Right ventricle myocardium inferior (tissue), 1 donor: ENCODE measurements at places on chromosomes 11 and 22.

DNA sequence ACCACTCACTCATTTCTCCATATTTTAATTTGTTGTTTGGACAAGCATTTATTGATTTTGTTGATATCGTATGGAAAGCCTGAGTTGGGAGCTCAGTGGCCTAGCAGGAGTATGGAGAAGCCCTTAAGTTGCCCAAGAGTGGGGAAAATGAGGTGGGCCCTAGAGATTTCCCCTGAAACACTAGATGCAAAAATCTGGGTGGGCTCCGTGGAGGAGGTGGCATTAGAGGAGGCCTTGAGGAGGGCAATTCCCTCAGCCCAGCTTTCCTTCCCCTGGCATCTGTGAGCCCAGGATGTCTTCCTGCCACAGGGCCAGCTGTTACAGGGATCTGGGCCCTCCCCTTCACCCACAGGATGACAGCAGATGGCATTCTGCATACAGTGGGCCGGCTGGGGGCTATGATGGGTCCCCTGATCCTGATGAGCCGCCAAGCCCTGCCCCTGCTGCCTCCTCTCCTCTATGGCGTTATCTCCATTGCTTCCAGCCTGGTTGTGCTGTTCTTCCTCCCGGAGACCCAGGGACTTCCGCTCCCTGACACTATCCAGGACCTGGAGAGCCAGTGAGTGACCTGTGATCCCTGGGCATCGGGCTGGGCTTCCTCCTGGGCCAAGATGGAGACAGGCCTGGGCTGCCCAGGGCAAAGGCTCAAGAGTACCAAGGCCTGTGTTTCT, 21.6 kb upstream of the SLC22A12 start:
- DNase-seq: no peak

- DNase-seq: no peak
Observed at GRCh38 chr22:28909375-28909774, 26.0 kb downstream of the ZNRF3 start.

DNA sequence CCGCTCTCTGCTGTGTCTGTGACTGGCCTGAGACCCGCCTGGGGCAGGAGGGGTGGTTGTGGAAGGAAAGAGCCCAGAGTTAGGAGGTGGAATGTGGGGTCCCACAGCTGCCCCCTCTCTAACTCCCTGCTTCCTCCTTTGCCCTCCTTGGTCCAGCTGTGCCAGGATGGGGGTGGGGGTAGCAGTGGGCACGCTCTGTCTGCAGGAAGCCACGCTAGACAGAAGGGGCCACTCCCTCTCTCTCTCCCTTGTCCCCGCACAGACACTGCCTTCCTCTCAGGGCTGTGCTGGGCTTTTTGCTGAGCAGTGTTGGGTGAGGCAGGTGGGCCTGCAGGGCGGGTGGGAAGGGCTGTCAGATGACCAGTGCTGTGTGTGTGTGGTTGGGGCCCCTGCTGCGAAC, 2.0 kb upstream of the SOX10 start:
- DNase-seq: no peak

GRCh38 chr11:120952461-120953434, 71.2 kb upstream of the TBCEL start:
- peak; percentile 85 for DNase-seq

GRCh38 chr11:62546244-62546928, at the start of gene AHNAK:
AHNAK (minus strand) TSS chr11:62546806; CDS start chr11:62536098, 10,708 bp downstream.
- peak; percentile 93 for DNase-seq

DNA sequence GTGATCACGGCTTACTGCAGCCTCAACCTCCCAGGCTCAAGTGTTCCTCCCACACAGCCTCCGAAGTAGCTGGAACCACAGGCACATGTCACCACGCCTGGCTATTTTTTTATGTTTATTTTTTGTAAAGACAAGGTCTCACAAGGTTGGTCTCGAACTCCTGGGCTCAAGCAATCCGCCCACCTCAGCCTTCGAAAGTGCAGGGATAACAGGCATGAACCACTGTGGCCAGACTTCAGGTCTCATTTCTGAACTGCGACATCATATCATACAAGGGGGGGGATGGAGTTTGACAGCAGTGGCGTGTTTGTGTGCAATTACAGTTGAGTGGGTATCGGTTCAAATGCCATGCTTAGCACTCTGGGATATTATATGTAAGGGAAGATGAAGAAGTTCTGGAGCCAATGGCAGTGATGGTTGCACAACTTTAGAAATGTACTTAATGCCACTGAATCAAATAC, 6.9 kb downstream of the NAALADL1 start:
- no peak for DNase-seq

GRCh38 chr11:607020-607780, 8.6 kb downstream of the IRF7 start:
- no peak for DNase-seq

GRCh38 chr11:130124096-130124495, 35.5 kb upstream of the ST14 start:
- DNase-seq: peak; percentile 88

DNA sequence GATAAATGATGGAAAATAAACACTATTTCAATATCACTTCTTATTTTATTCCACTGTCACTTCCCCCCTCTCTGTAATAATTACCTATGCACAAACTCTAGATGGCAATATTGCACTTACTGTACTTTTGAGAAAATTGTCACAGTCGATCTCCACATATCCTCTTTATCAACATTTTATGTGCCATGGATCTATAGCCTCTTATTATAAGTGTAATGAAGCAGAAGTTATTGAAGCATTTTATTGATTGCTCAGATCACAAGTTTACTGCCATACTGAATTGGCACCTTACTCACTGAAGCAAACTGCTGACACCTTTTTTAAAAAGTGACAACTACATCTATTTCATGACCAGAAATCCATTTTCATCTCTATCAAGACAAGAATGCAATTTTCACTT, 133.4 kb downstream of the DCDC1 start:
- DNase-seq: no peak

DNA sequence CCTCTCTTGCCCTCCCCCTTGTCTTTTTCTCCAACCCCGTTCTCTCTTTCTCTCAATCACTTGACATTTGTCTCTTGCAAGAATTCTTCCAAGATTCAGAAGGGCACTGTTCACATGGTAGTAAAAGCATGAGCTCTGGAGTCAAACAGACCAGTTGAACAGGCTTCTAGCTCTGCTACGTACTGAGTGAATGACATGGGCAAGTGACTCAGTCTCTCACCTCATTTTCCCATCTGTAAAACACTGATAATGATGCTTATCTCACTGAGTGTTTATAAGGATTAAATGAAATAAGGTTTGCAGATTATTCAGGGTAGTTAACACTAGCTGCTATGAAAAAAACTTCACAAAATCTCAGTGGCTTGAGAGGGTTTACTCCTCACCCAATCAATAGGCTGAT, 5.9 kb upstream of the IL10RA start:
- DNase-seq: no peak

- DNase-seq: no peak
Observed at GRCh38 chr11:119803726-119804294, 74.8 kb upstream of the NECTIN1 start.

DNA sequence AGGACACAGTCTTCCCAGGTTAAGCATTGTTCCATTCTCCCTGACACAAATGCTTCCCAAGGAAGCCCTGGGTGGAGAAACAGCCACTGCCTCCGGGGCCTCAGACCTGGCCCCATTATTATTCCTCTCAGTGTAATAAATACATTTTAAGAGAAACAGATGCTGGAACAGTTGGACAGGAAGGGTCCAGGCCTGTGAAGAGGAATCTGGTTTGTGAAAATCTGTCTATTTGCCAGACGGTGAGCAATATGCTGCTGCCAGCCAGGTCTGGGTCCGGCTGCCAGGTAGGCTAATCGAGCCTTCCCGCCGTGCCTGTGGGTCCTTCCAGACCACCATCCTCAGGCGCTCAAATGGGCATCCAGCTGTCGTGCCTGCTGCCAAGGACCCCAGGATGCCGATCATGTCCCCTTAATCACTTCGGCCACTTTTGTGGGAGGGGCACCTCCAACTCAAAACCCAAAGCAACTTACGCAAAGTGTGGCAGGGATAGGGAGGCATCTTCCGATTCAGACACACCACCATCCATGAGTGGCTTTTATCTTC, 528.4 kb downstream of the MIAT start:
- DNase-seq: no peak

DNA sequence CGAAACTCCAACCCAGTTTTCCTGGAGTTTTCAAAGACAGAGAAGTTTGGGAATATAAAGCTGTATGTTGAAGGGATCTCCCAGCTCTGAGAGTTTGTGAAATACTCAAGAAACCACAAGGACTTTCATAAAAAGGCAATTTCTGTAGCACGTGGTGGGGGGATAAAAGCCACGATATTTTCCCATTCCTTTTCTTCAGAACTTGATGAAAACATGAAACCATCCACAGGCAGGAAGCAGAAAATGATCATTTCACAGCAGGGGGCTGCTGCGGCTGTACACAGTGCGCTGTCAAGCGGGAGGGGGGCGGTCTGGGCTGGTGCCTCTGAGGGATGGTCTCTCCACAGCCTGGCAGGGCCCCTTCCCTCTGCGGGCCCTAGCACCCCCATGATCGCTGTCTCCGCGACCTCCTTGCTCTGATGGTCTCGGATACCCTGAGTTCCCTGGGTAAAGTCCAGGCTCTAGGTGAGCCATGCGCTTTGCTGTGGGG, 423.2 kb downstream of the MN1 start:
- no peak for DNase-seq

DNA sequence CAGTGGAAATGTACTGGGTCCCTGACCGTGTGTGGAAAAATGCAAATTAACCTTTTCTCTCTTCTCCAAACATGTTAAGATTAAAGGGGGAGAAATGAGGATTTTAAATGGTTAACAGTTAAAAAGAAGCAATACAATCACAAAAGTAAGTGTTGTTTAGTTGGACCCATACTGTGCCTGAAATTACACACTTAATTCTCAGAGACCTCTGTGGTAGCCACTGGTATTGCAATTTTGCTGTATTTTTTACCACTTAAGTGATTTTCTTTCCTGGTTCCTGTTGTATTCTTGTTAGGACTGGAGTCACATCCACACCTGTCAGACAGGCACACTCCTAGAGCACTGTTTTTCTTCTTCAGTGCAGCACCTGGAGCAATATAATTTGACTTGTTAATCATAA, 179.6 kb upstream of the PDGFD start:
- no peak for DNase-seq

DNA sequence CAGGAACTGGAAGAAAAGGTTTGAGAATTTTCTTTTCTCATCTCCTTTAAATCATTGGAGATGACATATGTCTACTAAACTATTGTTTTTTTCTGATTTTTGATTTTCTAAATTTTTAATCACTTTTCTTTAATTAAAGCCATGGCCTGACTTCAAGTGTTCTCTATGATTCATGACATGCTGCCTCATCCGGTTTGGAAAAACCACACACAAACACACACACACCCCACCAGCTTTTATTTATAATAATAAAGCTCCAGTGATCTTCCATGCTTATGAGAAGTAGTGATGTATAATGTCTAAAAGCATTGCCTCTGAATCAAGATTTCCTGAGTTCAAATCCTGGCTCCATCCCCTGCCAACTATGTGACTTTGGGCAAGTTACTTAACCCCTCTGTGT, 179.2 kb downstream of the SPON1 start:
- DNase-seq: no peak

DNA sequence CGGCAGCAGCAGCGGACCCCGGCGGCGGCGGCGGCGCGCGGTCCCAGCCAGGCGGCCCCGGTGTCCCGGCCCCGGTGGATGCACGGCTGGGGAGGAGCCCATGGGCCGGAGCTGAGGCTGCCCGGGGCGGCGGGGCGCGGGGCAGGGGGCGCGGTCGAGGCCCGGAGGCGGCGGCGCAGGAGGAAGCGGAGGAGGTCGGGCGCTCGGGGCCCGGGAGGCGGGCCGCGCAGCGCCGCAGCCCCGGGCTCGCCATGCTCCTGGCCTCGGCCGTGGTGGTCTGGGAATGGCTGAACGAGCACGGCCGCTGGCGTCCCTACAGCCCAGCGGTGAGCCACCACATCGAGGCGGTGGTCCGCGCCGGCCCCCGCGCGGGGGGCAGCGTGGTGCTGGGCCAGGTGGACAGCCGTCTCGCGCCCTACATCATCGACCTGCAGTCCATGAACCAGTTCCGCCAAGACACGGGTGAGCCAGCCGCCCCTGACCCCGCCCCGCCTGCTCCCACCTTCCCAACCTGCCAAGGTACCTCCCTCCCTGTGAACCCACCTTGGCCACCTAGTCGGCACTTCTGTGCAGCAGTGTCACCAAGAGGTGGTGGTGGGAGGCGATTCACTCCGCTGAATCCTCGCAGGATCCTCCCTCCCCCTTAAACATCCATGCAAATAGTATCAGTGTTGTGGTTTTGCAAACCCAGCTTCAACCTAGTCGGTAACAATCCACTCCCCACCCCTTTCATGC, 580 bp downstream of the DTX4 start:
- peak; percentile 71 for DNase-seq

DNA sequence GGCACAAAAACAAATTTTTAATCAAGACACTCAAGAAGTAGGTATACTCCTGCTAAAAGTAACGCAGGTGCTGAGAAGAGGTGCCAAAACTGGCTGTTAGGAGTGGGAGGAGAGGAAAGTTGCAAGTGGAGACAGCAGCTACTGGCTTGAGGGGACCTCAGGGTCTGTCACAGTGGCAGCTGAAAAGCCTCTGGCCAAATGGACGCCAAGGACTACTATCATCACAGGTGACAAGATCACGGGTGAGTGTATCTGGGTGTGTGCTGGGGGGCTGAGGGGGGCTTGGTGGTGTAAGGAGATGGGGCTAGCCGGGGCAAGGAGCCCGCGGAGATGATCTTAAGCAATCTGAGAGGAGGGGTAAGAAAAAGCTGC, 687 bp downstream of the ZNF202 start:
- peak; percentile 53 for DNase-seq

DNA sequence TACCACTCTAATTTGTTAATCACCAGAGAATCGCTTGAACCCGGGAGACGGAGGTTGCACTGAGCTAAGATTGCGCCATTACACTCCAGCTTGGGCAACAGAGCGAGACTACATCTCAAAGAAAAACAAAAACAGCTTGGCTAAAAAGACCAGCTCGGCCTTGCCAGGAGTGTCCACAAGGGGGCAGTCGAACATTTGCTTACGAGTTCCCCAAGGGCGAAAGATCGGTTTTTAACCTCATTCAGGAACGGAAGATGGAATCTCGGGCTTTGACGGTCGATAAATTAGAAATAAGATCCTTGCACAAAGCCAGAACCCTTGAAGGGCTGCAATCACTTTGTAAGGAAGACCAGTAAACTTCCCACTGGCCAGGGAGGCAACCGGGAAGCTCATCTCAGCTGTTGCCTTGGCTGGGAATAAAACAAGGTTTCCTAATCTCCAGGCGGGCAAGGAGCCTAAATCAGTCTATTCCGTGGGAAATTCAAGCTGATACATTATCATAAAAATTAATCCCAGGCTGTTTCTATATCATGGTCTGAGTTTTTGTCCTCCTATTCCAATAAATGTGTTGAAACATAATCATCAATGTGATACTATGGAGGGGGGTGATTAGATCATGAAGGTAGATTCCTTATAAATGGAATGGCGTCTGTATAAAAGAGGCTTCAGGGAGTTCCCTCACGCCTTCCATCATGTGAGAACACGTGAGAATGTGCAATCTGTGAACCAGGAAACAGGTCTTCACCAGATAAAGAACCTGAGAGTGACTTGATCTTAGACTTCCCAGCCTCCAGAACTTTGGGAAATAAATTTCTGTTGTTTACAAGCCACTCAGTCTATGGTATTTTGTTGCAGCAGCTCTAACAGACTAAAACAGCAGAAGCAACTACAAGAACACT, 14.9 kb upstream of the SLC29A2 start:
- peak; percentile 79 for DNase-seq
